T-cell (primary cell): ENCODE measurements at places on chromosomes 6 and 20.

GRCh38 chr6:106082735-106083398 is 3.3 kb upstream of the PRDM1 start:
- no peak for DNase-seq

DNA sequence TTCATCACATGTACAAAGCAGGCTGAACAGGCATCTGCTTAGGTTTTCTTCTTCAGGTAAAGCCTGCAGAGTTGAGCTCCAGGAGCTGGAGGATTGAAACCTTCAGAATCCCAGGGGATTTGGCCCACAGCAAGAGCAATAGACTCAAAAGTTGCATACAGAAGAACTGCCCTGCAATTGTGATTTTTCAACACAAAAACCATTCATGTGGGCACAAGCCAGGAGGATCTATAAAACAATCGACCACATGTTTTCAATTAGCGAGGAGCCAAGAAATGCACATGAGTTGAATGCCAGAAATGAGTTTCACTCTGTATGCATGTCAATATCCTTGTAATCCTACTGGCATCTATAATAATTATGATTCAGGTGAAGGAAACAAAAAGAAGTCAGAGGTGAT is 576.4 kb downstream of the HDGFL1 start:
- no peak for DNase-seq

DNA sequence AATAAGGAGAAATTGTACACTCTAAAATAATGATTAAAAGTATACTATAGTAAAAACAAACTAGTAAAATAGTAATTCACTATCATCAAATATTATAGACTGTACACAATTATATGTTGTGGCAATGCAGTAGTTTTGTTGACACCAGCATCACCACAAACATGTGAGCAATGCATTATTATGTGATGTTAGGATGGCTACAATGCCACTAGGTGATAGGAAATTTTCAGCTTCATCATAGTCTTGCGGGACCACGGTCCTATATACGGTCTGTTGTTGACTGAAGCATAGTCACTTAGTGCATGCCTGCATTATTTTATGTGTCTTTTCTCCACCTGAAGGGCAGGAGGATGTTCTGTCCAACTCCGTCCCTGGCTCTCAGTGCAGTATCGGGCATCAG is 104.8 kb upstream of the NEDD9 start:
- no peak for DNase-seq

GRCh38 chr6:147674099-147674498 is 165.6 kb downstream of the SAMD5 start:
- no peak for DNase-seq

GRCh38 chr6:1908784-1909183 is 299.1 kb downstream of the FOXC1 start:
- DNase-seq = no peak

GRCh38 chr20:45495501-45495941 is 19.9 kb downstream of the SPINT3 start:
- no peak for DNase-seq

DNA sequence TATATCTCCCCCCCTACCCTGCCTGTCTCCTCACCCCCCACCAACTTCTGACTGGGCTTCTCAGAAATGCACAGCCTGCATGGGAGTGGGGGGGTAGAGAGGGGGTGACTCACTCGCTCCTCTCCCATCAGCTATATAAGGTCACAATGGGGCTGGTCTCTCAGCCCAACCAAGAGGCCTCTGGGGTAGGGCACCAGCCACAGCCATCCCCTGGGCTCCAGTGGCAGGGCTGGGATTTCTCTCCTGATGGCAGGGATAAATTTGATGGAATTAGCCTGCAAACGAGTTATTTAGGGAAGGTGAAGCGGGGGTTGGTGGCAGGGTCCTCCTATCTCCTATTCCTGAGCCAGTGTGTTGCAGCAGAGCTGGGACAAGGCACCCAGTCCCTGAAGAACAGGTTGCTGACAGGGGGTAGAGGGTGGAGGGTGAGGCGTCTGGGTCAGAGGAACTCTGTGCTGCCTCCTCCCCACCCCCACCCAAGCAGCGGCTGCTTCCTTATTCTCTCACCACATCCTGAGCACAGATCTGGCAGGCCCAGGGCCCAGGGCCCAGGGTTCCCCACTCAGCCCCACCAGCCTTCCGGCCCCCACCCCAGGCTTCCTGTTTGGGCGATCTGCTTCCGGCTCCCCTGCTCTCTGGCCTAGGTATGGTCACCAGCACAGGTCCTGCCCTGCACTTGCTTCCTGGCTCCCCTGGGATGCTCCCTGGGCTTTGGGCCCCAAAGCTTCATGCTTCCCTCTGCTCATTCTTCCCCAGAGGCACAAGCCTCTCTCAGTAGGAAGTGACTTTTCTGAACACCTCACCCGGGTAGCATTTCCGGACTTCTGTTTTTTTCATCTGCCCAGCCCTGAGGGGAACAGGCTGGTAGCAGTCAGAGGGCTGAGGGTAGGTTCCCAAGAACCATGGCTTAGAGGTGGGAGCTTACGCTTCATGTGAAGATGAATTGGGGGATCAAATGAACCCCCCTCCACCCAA is 4.0 kb downstream of the PPP1R18 start:
- peak; percentile 90 for DNase-seq
